Endothelial cell (in vitro differentiated cells): ENCODE measurements at places on chromosomes 1 and 21. TPM values are rescaled to one million over a fixed set of nuclear protein-coding genes. Genes with fewer than 3 reads are reported as not detected.
A peak's percentile ranks its signal among the peaks of the same experiment; 100 is the strongest.

- H3K27ac ChIP-seq = no peak overlapping the region
- H3K4me1 ChIP-seq = no peaks in the 10 kb centered on the region
- no peaks in the 10 kb centered on the region for H3K36me3 ChIP-seq
- DNase-seq = no peak
- H3K27me3 ChIP-seq = no peaks in the 10 kb centered on the region
These were observed 1.7 kb downstream of the PADI3 start for GRCh38 chr1:17250601-17251000.

- no peaks in the 10 kb centered on the region for H3K27me3 ChIP-seq
- no peak for DNase-seq
- no peak overlapping the region for H3K4me3 ChIP-seq
- no peaks in the 10 kb centered on the region for H3K36me3 ChIP-seq
- H3K27ac ChIP-seq = no peak overlapping the region
These were observed 32.8 kb upstream of the COX20 start for GRCh38 chr1:244802556-244803239.

- H3K27me3 ChIP-seq = peaks cover 18% of the 10 kb centered on the region
- no peak overlapping the region for H3K27ac ChIP-seq
- peaks cover 10% of the 10 kb centered on the region for H3K4me1 ChIP-seq
- peak; percentile 25 for DNase-seq
- no peak overlapping the region for H3K4me3 ChIP-seq
These were observed 610 bp downstream of the AJAP1 start for GRCh38 chr1:4654764-4655673.

DNA sequence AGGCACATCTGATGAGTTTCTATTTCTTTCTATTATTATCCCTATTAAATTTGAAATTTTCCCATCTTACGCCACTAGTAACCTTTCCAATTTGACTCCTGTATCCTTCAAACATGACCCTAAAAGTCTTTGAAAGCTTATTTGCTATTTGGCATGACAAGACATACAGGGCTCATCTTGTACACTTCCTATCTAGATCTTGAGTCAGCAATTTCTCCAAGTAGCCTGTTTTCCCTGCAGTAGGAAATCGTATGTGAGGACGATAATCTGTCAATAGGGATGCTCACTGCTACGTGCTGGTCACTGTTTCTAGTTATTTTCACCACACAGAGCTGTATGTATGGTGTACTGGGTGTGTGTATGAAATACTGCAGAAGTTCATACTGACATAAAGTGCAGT lies 142.7 kb downstream of the CDC42BPA start:
- H3K4me1 ChIP-seq = no peaks in the 10 kb centered on the region
- no peak overlapping the region for H3K27ac ChIP-seq
- no peaks in the 10 kb centered on the region for H3K27me3 ChIP-seq
- no peak for DNase-seq

GRCh38 chr1:221832151-221832550 lies 90.3 kb upstream of the DUSP10 start:
- no peak overlapping the region for H3K27ac ChIP-seq
- no peak overlapping the region for H3K4me3 ChIP-seq
- DNase-seq = no peak
- peaks cover 4% of the 10 kb centered on the region for H3K27me3 ChIP-seq
- H3K4me1 ChIP-seq = peaks cover 30% of the 10 kb centered on the region
- H3K36me3 ChIP-seq = no peaks in the 10 kb centered on the region

DNA sequence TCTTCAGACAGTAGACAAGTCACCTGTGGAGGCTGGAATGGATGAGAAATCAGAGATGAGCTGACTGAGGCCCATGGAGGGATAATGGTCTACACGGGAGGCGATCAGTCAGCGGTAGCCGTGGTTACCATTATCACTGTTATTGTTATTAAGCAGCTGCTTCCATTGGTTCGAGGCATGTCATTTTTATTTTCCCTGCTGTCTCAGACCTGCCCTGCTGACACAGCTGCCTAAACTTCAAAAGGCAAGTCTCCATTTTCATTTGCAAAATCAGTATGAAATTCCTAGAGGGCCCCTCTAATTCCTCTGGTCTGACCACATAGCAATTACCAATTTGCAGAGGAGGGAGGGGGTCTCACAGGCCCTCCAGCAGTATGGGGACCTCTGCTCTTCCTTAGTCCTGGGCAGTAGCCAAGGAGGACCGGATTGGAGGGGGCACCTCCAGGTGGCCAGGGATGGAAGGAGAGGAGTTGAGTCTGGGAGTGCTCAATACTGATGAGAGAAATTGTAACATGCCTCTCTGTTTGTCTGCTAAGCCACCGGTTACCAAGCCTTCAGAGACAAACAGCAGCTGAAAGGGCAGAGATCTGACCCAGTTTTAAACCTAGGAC lies 184.2 kb downstream of the TRABD2B start:
- DNase-seq = no peak
- H3K27ac ChIP-seq = no peak overlapping the region
- H3K36me3 ChIP-seq = peaks cover 8% of the 10 kb centered on the region
- H3K4me3 ChIP-seq = no peak overlapping the region
- H3K27me3 ChIP-seq = peaks cover 16% of the 10 kb centered on the region
- peaks cover 3% of the 10 kb centered on the region for H3K4me1 ChIP-seq

DNA sequence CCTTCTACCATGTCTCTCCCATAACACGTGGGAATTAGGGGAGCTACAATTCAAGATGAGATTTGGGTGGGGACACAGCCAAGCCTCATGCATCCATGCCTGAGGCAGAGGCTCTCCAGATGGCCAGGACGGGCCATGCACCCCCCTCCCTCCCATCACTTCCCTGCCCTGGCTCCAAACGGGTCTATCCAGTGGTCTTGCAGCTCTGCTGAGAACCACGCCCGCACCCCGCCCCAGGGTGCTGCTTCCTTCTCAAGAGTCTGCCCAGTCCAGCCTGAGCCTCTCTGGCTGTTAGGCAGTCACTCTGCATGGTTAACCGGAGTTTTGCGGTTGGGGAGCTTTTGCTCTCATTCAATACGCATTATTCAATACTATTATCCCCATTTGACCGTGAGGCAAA lies 131.5 kb upstream of the TMEM51 start:
- no peak for DNase-seq
- no peak overlapping the region for H3K4me3 ChIP-seq
- H3K36me3 ChIP-seq = no peaks in the 10 kb centered on the region
- H3K27me3 ChIP-seq = peaks cover 4% of the 10 kb centered on the region

- no peak overlapping the region for H3K4me3 ChIP-seq
- H3K36me3 ChIP-seq = peaks cover 9% of the 10 kb centered on the region
- H3K4me1 ChIP-seq = peaks cover 22% of the 10 kb centered on the region
These were observed 3.6 kb downstream of the OTUD7B start for GRCh38 chr1:150006881-150007421.

GRCh38 chr1:219537223-219537631 lies 75.7 kb downstream of the ZC3H11B start:
- DNase-seq = no peak
- H3K36me3 ChIP-seq = no peaks in the 10 kb centered on the region
- no peak overlapping the region for H3K4me3 ChIP-seq

- no peaks in the 10 kb centered on the region for H3K36me3 ChIP-seq
- no peak for DNase-seq
- no peak overlapping the region for H3K27ac ChIP-seq
- H3K4me1 ChIP-seq = peaks cover 6% of the 10 kb centered on the region
- no peaks in the 10 kb centered on the region for H3K27me3 ChIP-seq
These were observed 19.9 kb downstream of the AGPAT3 start for GRCh38 chr21:43884861-43885417.

DNA sequence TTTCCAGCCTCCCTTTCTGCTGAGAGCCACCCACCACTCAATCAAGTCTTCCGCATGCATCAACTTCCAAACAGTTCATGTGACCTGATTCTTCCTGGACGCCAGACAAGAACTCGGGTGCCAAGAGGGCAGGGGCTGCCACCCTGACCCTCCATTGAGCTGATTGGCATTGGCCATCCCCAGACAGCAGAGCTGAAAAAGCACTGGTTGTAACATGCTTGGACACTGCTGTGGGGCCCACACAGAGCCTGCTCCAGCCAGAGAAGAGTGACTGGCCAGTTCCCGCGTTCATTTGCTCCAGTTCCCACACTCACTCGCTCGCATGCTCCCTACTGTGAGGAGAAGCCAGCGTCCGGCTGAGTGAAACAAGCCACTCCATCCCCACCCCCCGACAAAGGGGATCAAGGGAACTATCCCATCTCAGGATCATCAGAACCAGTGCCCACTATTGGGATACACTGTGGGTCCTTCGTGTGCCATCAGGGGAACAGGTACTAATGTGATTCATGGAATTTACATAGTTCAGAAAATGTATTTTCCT lies 420.3 kb downstream of the NPHP4 start:
- H3K27ac ChIP-seq = no peak overlapping the region
- H3K27me3 ChIP-seq = peaks cover 2% of the 10 kb centered on the region
- no peak for DNase-seq
- no peaks in the 10 kb centered on the region for H3K4me1 ChIP-seq

DNA sequence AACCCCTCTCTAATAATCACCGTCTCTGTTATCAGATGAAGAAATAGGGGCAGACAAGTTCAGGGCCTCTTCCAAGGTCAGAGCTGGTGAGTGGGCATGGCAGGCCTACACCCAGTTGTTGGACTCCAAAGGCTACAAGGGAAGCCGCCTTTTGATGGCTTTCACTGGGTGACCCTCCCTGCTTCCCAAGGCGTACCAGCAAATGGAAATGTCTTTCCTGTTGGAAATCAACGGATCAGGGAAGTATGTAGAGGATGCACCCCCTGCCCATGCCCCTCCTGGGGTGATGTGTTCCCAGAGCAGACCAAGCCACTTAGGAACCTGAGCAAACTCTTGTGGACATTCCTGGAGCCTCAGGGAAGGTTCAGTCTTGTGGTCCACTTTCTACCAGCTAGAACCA lies 47.4 kb downstream of the LGR6 start:
- H3K27me3 ChIP-seq = peaks cover 2% of the 10 kb centered on the region
- peak; percentile 0 for DNase-seq
- H3K4me3 ChIP-seq = no peak overlapping the region
- H3K36me3 ChIP-seq = no peaks in the 10 kb centered on the region
- H3K4me1 ChIP-seq = no peaks in the 10 kb centered on the region

DNA sequence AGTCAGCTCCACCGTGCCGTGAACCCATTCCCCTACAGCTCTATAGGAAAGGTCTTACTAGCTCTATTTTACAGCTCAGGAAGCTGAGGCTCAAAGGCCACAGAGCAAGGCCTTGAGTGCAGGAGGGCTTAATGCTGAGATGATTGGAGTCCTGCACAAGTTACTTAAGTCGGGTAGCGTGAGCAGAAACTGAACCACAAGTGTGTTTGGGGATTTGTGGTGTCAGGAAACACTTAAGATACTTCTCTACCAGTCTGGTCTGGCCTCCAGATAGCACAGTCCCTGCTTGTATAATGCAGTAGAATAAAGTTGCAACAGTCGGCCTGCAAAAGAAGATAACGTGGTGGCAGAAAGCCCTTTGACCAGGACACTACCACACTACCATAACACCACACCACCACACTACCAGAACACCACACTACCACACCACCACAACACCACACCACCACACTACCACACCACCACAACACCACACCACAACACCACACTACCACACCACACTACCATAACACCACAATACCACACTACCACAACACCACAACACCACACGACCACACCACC lies 118.1 kb downstream of the SPSB1 start:
- DNase-seq = no peak
- peaks cover 3% of the 10 kb centered on the region for H3K4me1 ChIP-seq
- H3K27ac ChIP-seq = no peak overlapping the region

- no peaks in the 10 kb centered on the region for H3K4me1 ChIP-seq
- no peak overlapping the region for H3K27ac ChIP-seq
These were observed 19.8 kb downstream of the SH3BP5L start for GRCh38 chr1:248805876-248806275.

GRCh38 chr1:102002057-102002456 lies 5.3 kb upstream of the OLFM3 start:
- H3K4me3 ChIP-seq = no peak overlapping the region
- no peaks in the 10 kb centered on the region for H3K36me3 ChIP-seq
- DNase-seq = no peak
- H3K27ac ChIP-seq = no peak overlapping the region

- peaks cover 14% of the 10 kb centered on the region for H3K4me1 ChIP-seq
- peak; percentile 34 for DNase-seq
- peak overlapping the region; percentile 98 for H3K4me3 ChIP-seq
- H3K27me3 ChIP-seq = peaks cover 13% of the 10 kb centered on the region
- no peak overlapping the region for H3K27ac ChIP-seq
These were observed 326 bp downstream of the BRWD1 start for GRCh38 chr21:39313042-39313570.

DNA sequence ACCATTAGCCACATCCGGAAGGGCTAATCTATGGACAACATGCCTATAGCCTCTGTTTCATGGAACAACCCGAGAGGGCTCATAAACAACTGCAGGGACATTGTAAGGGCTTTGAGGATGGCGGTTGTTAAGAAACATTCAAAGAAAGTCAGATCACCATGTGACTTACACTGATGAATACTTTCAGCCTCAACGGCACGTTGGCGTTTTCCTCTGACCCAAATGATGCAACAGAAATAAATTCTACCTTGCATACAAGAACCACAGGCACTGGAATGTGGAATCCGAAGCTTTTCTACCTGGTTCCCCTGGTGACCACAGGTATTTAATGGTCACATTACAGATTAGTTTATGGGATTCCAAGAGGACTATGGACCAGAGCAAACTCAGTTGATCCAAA lies 107.0 kb downstream of the CLIC6 start:
- H3K36me3 ChIP-seq = peaks cover 8% of the 10 kb centered on the region
- DNase-seq = no peak
- H3K27ac ChIP-seq = no peak overlapping the region
- H3K27me3 ChIP-seq = no peaks in the 10 kb centered on the region

DNA sequence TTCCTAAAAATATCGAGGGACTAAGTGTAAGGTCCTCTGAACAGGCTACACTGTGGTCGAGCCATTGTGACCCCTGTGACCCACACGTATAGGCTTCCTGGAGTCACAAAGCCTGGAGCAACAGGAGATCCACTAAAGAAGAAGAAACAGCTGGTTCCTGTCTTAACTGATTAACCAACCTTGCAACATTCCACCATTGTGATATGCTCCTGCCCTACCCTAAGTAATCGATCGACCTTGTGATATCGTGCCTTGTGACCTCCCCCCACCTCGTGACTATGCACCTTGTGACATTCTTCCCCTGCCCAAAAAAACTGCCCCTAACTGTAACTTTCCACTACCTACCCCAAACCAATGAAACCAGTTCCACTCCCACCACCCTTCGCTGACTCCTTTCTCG lies 304.6 kb upstream of the FAM78B start:
- no peak overlapping the region for H3K4me3 ChIP-seq
- no peaks in the 10 kb centered on the region for H3K27me3 ChIP-seq
- no peaks in the 10 kb centered on the region for H3K36me3 ChIP-seq
- H3K27ac ChIP-seq = no peak overlapping the region
- H3K4me1 ChIP-seq = peaks cover 6% of the 10 kb centered on the region

The KISS1 gene
- not detected for total RNA-seq

The FCGR2B gene
- not detected for total RNA-seq

The RGSL1 gene
- not detected for total RNA-seq

The ADAMTS5 gene
- total RNA-seq = 0.33 TPM

The CXADR gene
- total RNA-seq = 19.4 TPM

The LCA5L gene
- 0.59 TPM for total RNA-seq

The DAP3 gene
- 120 TPM for total RNA-seq

The TEX38 gene
- total RNA-seq = not detected

The NHLH1 gene
- total RNA-seq = 1.2 TPM

The CYP4A11 gene
- total RNA-seq = not detected
